ENCODE measurements at places on chromosomes 1 and 21. TPM values are rescaled to one million over a fixed set of nuclear protein-coding genes. Genes with fewer than 3 reads are reported as not detected.

GRCh38 chr1:21129407-21129806, 47.3 kb downstream of the EIF4G3 start:
- peaks cover 8% of the 10 kb centered on the region for H3K36me3 ChIP-seq
- H3K27ac ChIP-seq, result no peak overlapping the region
- no peaks in the 10 kb centered on the region for H3K27me3 ChIP-seq
- no peak for DNase-seq
- no peaks in the 10 kb centered on the region for H3K4me1 ChIP-seq
- no peak overlapping the region for H3K4me3 ChIP-seq

DNA sequence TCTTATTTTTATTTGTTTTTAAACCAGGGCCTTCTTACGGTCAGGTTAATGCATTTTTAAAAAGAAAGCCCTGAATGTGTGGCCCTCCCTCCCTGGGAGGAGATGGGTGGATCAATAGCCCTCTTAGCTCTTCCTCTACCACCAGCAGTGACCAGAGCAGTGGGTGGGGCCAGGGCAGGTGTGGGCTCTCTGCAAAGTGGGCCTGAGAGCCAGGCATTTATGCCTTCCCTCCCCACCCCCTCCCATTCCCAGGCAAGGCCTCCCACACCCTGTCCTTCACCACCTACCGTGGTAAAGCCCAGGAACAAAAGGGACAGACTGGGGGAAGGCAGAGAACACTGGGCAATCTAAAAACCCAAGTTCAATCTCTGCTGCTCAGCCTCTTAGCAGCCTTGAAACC, 63.9 kb downstream of the SSBP3 start:
- no peak for DNase-seq
- peaks cover 7% of the 10 kb centered on the region for H3K4me1 ChIP-seq
- H3K27ac ChIP-seq, result no peak overlapping the region
- no peaks in the 10 kb centered on the region for H3K36me3 ChIP-seq
- H3K4me3 ChIP-seq, result no peak overlapping the region
- H3K27me3 ChIP-seq, result no peaks in the 10 kb centered on the region

DNA sequence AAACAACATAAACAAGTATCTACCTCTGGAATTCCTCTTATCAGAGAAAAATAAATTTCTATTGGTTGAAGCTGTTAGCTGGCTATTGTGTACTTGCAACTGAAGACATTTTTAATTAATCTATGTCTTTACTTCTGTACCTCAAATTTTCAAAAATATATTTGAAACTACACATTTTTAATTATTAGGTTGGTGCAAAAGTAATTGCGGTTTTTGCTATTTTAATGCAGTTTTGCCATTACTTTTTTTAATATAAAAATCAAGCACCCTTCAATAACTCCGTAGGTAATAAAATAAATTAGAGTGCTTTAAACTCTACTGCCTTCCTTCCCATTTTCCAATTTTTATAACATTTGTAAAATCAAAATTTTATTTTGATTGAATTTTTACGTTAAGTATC, 262.1 kb upstream of the DUSP10 start:
- no peak overlapping the region for H3K27ac ChIP-seq
- no peaks in the 10 kb centered on the region for H3K36me3 ChIP-seq
- H3K4me3 ChIP-seq, result no peak overlapping the region
- H3K27me3 ChIP-seq, result no peaks in the 10 kb centered on the region
- no peak for DNase-seq

DNA sequence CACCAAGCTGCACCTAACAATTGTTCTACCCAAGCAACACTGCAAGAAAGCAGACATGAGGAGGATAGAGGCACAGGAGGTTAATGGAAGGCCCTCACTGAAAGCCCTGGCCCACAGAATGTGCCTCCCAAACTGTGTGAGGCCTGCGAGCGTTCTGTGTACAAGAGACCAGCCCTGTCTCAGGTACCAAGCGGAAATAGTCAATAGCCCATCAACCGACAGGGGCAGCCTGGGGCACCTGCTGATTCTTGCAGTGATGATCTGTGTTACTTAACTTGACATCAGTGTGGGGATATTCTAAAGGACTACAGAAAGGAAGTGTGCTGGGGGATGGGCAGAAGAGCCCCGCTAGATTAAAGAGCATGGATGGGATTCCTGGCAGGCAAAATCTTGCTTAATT, 392.4 kb downstream of the KCNH1 start:
- H3K36me3 ChIP-seq, result no peaks in the 10 kb centered on the region
- no peak overlapping the region for H3K4me3 ChIP-seq
- H3K4me1 ChIP-seq, result no peaks in the 10 kb centered on the region
- H3K27ac ChIP-seq, result no peak overlapping the region
- no peak for DNase-seq

Gene GPR52
- total RNA-seq, result 4.4 TPM

DNA sequence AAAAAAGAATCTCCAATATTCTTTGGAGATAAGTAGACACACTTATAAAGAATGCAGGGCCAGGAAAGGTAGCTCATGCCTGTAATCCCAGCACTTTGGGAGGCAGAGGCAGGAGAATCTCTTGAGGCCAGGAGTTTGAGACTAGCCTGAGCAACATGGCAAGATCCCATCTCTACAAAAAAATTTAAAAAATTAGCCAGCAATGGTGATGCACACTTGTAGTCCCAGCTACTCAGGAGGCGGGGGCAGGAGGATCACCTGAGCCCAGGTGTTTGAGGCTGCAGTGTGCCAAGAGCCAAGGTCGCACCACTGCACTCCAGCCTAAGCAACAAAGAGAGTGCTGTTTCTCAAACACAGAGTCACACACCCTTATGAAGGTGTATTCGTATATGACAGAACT, 385.0 kb downstream of the SMYD3 start:
- DNase-seq, result no peak
- H3K27me3 ChIP-seq, result no peaks in the 10 kb centered on the region
- H3K4me1 ChIP-seq, result peaks cover 3% of the 10 kb centered on the region
- H3K36me3 ChIP-seq, result no peaks in the 10 kb centered on the region
- no peak overlapping the region for H3K27ac ChIP-seq
- H3K4me3 ChIP-seq, result no peak overlapping the region

Gene SERPINC1
- total RNA-seq, result 0.22 TPM

Gene DEPDC1
- 1.4 TPM for total RNA-seq

DNA sequence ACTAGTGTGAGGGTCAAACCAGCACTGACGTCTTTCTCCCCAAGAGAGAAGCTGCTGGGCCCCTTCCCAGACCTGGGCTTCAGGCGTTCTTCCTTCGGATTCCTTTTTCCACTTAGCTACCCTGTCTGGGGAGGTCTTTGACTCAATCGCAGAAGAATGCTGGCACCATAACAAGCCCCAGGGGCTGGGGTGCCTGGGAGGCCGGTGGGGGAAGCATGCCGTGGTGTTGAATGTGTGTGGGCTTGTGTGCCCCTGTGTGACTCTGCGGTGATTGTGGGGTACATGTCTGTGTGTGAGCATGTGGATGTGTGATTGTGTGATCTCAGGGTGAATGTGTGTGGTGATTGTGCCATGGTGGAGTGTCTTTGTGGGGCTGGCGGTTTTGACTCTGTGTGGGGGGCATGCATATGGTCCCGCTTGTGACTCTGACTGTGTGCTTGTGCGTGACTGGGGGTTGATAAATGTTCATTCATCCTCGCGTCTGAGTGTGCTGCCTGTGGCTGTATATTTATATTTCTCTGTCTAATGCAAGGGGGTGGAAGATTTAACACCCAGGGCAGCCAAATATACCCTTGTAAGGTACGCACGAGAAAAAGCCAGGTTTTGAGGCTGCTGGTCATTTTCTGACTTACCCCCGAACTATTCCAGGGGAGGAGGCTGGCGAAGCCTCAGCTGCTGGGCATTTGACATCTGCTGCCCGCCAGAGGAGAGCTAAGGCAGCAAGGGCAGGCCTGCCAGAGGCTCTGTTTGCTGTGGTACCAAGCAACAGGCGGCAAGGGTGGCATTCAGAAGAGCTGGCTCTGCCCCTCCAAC, 1.1 kb upstream of the SYNC start:
- H3K27me3 ChIP-seq, result no peaks in the 10 kb centered on the region
- no peaks in the 10 kb centered on the region for H3K36me3 ChIP-seq
- H3K4me3 ChIP-seq, result no peak overlapping the region

GRCh38 chr1:230940848-230941247, 37.8 kb downstream of the TTC13 start:
- H3K4me1 ChIP-seq, result no peaks in the 10 kb centered on the region
- H3K27me3 ChIP-seq, result no peaks in the 10 kb centered on the region
- peaks cover 3% of the 10 kb centered on the region for H3K36me3 ChIP-seq
- H3K4me3 ChIP-seq, result no peak overlapping the region

Gene PRELP
- total RNA-seq, result 27.8 TPM

DNA sequence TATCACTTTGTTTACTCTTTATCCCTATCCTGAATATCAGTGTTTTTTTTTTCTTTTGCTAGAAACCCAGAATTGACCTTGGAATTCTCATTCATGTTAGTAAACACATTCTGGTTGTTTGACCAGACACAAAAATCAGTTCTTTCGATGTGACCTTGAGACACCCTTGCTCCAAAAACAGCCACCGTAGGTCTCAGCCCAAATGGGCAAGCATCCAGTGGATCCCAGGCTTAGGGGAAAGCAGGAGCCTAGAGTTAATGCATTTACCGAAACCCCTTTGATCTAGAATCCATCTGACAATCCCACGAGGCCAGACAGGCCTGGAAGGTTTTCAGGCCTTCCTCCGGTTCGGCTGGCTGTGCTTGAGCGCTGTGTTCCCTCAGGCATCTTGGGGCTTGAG, 47.6 kb downstream of the IRF2BP2 start:
- no peaks in the 10 kb centered on the region for H3K27me3 ChIP-seq
- no peak overlapping the region for H3K4me3 ChIP-seq
- no peaks in the 10 kb centered on the region for H3K4me1 ChIP-seq
- no peaks in the 10 kb centered on the region for H3K36me3 ChIP-seq

DNA sequence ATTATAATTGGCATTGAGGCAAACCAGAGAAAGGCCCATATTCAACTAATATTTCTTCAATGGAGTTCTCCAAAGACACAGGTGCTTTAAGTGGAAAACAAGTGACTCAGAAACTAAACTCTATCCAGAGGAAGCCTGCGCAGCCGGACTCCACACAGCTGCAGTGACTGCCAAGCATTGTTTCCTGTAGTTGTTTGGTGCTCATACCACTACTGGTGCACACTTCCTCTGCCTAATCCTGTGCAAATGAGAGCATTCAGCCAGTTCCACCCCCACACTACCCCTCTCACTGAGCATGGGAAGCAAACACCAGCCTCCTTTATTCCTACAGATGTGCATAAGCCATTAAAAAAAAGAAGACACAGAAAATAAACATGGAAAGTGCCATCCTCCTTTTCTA, 102.9 kb downstream of the VAV3 start:
- H3K4me1 ChIP-seq, result peaks cover 21% of the 10 kb centered on the region
- DNase-seq, result no peak
- no peak overlapping the region for H3K27ac ChIP-seq
- no peaks in the 10 kb centered on the region for H3K27me3 ChIP-seq

GRCh38 chr1:87170157-87170556, 158.5 kb upstream of the LMO4 start:
- no peaks in the 10 kb centered on the region for H3K4me1 ChIP-seq
- H3K4me3 ChIP-seq, result no peak overlapping the region
- H3K27ac ChIP-seq, result no peak overlapping the region
- H3K27me3 ChIP-seq, result peaks cover 26% of the 10 kb centered on the region
- DNase-seq, result no peak
- H3K36me3 ChIP-seq, result no peaks in the 10 kb centered on the region

DNA sequence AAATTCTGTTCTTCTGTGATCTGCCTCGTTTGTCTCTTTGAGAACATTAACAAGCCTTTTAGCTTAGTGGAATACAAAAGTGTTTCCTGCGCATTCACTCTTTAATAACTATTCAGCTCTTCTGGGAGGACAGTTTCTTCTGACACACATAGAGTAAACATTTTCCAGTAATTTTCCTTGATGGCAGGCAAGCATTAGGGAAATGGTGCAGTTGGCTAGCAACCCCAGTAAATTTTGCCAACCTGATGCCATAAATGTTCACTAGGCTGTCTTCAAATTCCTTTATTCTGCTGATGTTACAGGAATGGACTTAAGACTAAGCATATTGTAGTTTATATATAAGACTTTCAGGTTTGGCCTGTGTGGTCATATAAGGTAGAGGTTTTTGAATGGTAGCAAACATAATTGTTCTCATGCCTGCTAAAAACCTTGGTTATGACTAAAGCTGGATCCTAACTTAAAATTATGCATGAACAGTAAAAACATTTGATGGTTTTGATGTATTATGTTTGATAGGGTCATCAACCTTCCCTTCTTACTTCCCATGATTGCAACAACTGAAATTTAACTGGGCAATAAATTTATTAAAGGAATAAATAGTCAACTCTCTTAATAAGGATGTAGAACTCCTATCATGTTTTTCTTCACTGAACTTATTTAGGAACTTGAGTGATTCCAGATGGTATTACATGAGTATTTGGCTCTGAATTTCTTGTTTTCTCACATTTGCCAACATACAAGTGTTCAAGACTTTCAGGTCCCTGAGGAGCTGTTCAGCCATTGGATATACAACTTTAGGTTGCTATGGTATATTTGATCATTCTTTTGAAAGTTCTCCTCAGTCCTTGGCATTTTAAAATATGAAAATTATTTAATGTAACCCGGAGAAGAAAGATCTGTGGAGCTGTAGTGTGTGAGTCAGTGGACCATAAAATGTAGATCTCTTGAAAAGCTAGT, 223.4 kb downstream of the FMN2 start:
- H3K36me3 ChIP-seq, result no peaks in the 10 kb centered on the region
- no peak overlapping the region for H3K27ac ChIP-seq

GRCh38 chr1:208921259-208921658, 662.3 kb upstream of the CAMK1G start:
- H3K27ac ChIP-seq, result no peak overlapping the region
- DNase-seq, result no peak
- no peaks in the 10 kb centered on the region for H3K27me3 ChIP-seq
- H3K4me1 ChIP-seq, result no peaks in the 10 kb centered on the region

GRCh38 chr1:223062177-223062576, 80.9 kb downstream of the TLR5 start:
- H3K27me3 ChIP-seq, result no peaks in the 10 kb centered on the region
- H3K4me3 ChIP-seq, result no peak overlapping the region
- no peaks in the 10 kb centered on the region for H3K36me3 ChIP-seq
- H3K4me1 ChIP-seq, result no peaks in the 10 kb centered on the region

Data from spleen (tissue), 13 donors.